ENCODE measurements at places on chromosomes 1 and 21. TPM values are rescaled to one million over a fixed set of nuclear protein-coding genes. Genes with fewer than 3 reads are reported as not detected.

- H3K4me1 ChIP-seq, result no peaks in the 10 kb centered on the region
- no peak for DNase-seq
- H3K27ac ChIP-seq, result no peak overlapping the region
- H3K36me3 ChIP-seq, result no peaks in the 10 kb centered on the region
These were observed 81.5 kb downstream of the PTGER3 start for GRCh38 chr1:70966018-70966638.

DNA sequence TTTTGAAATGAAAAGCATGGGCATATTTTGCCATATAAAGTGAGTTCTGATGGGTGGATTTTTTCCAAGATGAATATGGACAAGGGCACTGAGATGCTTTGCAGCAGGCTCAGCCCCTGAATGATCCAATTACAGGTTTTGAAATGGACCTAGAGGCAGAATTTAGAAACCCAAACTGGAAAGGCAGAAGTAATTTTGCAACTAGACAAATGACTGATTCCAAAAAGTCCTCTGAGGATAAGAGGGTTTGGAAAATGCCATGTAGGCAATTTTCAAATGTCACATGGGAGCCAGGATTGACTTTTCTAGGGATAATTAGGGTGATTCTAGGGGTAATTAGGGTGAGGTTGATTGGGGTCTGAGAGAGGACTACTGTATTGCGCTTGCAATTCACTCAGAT lies 148.9 kb upstream of the ZNF648 start:
- DNase-seq, result no peak
- H3K4me3 ChIP-seq, result no peak overlapping the region
- no peaks in the 10 kb centered on the region for H3K36me3 ChIP-seq
- H3K4me1 ChIP-seq, result no peaks in the 10 kb centered on the region
- no peaks in the 10 kb centered on the region for H3K27me3 ChIP-seq

The LCE1B gene
- not detected for total RNA-seq

The CRYAA gene
- not detected for total RNA-seq

GRCh38 chr1:88873737-88874349 lies 17.5 kb downstream of the GTF2B start:
- no peak overlapping the region for H3K4me3 ChIP-seq
- H3K36me3 ChIP-seq, result peaks cover 20% of the 10 kb centered on the region
- H3K4me1 ChIP-seq, result peaks cover 21% of the 10 kb centered on the region
- DNase-seq, result no peak
- H3K27me3 ChIP-seq, result no peaks in the 10 kb centered on the region

The KRTAP20-2 gene
- total RNA-seq, result not detected

- H3K4me3 ChIP-seq, result peak overlapping the region; percentile 43
- H3K36me3 ChIP-seq, result peaks cover 62% of the 10 kb centered on the region
- DNase-seq, result peak; percentile 36
- H3K27ac ChIP-seq, result peak overlapping the region; percentile 49
These were observed 5.9 kb downstream of the SOD1 start for GRCh38 chr21:31665397-31665796.

- H3K27me3 ChIP-seq, result no peaks in the 10 kb centered on the region
- DNase-seq, result no peak
- H3K4me3 ChIP-seq, result no peak overlapping the region
- H3K36me3 ChIP-seq, result no peaks in the 10 kb centered on the region
- H3K27ac ChIP-seq, result no peak overlapping the region
These were observed 179.3 kb downstream of the SEC16B start for GRCh38 chr1:177790566-177790965.

DNA sequence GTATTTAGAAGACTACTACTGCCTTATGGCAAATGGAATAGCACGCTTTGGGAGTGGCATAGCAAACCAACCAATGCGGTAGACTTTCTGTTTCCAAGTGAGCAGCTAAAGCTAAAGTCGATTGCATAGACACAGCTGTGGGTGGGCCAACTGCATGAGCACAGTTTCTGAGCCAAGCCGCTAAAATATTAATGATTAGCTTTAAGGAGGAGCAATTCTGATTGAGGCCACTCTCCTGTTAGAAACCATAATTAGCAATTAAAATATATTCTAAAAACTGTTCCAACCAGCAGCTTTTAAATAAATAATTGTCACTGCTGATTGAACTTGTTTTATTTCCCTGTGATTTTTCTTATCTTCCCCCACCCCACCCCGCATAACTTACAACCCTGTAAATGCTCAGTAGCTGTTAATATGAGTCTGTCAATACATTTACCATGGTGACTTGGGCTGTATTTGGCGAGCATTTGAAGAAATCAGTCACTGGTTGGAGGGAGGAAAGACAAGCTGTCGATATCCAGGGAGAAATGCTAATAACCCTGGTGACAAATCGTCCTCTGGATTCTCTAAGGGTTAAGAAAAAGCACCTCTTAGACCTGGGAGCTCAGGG lies 32.2 kb downstream of the RNF220 start:
- H3K27ac ChIP-seq, result no peak overlapping the region
- no peak overlapping the region for H3K4me3 ChIP-seq
- no peaks in the 10 kb centered on the region for H3K4me1 ChIP-seq
- peaks cover 5% of the 10 kb centered on the region for H3K27me3 ChIP-seq
- no peak for DNase-seq
- H3K36me3 ChIP-seq, result no peaks in the 10 kb centered on the region

The F11R gene
- total RNA-seq, result 18.4 TPM

GRCh38 chr1:210901981-210902770 lies 231.8 kb downstream of the KCNH1 start:
- no peak overlapping the region for H3K27ac ChIP-seq
- H3K4me1 ChIP-seq, result no peaks in the 10 kb centered on the region
- no peak overlapping the region for H3K4me3 ChIP-seq
- DNase-seq, result no peak
- no peaks in the 10 kb centered on the region for H3K36me3 ChIP-seq

The CTBS gene
- total RNA-seq, result 15.6 TPM

DNA sequence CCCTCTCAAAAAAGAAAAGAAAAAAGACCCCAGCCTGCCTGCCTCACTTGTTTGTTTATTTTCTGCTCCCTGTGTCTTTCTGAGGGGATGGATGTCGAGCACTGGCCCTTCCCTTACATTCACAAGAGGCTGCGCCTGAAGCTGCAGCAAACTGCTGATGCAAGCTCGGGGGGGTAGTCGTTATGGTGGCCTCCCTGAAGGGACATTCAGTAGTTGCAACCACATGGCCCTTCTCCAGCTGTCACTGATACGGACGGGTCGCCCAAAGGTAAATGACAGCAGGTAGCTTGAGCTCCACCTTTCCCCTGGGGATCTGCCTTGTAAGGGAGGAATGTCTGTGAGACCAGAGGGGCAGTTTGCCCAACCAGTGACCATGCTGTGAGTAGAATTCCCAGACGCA lies 17.7 kb downstream of the PLEKHM2 start:
- no peak overlapping the region for H3K27ac ChIP-seq
- peaks cover 13% of the 10 kb centered on the region for H3K4me1 ChIP-seq
- H3K27me3 ChIP-seq, result no peaks in the 10 kb centered on the region
- H3K36me3 ChIP-seq, result peaks cover 3% of the 10 kb centered on the region
- DNase-seq, result no peak

The IPO9 gene
- total RNA-seq, result 31.3 TPM

DNA sequence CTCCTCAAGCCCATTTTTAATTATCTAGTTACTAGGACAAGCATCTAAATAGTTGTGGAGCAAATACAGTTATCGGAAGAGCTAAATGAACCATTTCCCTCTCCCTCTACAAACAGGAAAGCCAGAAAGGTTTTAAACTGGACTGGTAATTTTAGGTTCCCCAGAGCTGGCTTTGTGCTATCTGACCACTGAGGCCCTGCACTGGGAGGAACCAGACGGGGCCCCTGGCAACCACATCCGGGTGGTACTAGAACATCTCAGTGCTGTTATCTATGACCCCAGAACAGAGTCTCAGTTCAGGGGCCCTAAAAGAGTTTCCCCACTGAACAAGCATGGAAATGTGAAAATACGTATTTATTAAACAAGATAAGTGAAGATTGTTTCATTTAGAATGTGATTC lies 7.7 kb upstream of the RSPH1 start:
- no peak overlapping the region for H3K27ac ChIP-seq
- no peak overlapping the region for H3K4me3 ChIP-seq
- no peaks in the 10 kb centered on the region for H3K36me3 ChIP-seq

DNA sequence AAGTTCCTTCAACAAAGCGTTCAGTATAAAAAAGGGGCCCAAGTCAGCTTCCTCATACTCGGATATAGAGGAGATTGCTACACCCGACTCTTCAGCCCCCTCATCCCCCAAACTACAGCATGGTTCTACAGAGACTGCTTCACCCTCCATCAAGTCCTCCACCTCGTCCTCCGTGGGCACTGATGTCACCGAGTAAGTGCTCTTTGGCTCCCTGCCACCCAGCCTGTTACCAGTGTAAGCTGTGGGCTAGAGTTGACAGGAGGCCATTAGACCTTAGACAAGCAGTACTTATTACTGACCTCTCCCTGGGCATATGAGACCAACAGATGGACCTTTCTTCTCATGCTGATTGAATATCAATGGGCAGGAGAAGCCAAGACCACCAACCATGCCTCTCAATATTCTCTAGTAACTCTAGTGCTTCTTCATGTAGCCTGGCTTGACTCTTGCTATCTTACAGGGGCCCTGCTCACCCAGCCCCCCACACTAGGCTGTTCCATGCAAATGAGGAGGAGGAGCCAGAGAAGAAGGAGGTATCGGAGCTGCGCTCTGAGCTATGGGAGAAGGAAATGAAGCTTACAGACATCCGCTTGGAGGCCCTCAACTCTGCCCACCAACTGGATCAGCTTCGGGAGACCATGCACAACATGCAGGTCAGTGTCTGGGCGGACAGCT lies 20.9 kb upstream of the IPO9 start:
- no peaks in the 10 kb centered on the region for H3K4me1 ChIP-seq
- H3K27me3 ChIP-seq, result no peaks in the 10 kb centered on the region
- no peak for DNase-seq
- no peaks in the 10 kb centered on the region for H3K36me3 ChIP-seq
- H3K27ac ChIP-seq, result no peak overlapping the region

DNA sequence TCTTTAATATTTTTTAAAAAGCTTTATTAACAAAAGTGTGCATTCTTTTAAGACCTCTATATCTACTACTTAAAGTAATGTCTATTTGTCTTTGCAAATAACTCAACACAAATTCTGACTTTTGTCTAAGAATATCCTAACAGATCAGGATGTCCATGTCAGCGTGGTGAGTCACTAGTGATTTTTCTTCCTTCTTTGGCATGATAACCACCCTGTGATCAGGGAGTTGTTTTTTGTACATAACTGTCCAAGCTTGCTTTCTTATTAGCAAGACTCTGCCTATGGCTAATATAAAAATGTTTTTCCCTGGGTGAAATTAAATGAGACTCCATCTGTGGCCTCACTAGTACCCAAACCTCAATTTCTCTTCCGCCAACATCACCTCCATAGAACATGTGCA lies 688.9 kb upstream of the ADGRL2 start:
- no peaks in the 10 kb centered on the region for H3K27me3 ChIP-seq
- no peaks in the 10 kb centered on the region for H3K4me1 ChIP-seq
- H3K4me3 ChIP-seq, result no peak overlapping the region
- H3K27ac ChIP-seq, result no peak overlapping the region
- H3K36me3 ChIP-seq, result no peaks in the 10 kb centered on the region
- DNase-seq, result no peak

The SPRR3 gene
- not detected for total RNA-seq

DNA sequence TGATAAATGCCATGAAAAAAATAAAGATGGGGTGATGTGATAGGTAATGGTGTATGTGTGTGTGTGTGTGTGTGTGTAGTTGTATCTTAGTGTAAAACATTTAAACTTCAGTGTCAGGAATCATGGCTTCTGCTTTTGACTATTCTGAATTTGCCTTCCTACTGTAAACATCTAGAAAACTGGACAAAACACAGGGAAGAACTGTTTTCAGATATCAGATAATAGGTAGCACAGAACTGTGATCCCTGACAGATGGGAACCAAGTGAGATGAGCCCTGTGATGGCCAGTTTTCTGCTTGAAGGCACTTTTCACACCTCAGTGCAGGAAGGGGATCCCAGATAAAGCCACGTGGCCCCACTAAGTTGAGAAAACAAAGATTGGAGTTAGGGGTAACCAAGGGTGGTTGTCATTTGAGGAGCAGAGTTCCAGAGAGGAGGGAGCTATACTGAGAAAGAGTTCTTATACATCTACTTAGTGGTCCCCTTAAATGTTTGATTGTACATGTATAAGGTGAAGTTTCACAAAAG lies 17.3 kb downstream of the DYRK1A start:
- no peak overlapping the region for H3K27ac ChIP-seq
- peaks cover 2% of the 10 kb centered on the region for H3K36me3 ChIP-seq
- H3K27me3 ChIP-seq, result no peaks in the 10 kb centered on the region
- DNase-seq, result no peak
- H3K4me3 ChIP-seq, result peak overlapping the region; percentile 48

GRCh38 chr1:246748867-246749266 lies 24.7 kb downstream of the SCCPDH start:
- DNase-seq, result no peak
- no peaks in the 10 kb centered on the region for H3K4me1 ChIP-seq
- no peak overlapping the region for H3K27ac ChIP-seq
- no peak overlapping the region for H3K4me3 ChIP-seq

The BSND gene
- not detected for total RNA-seq

DNA sequence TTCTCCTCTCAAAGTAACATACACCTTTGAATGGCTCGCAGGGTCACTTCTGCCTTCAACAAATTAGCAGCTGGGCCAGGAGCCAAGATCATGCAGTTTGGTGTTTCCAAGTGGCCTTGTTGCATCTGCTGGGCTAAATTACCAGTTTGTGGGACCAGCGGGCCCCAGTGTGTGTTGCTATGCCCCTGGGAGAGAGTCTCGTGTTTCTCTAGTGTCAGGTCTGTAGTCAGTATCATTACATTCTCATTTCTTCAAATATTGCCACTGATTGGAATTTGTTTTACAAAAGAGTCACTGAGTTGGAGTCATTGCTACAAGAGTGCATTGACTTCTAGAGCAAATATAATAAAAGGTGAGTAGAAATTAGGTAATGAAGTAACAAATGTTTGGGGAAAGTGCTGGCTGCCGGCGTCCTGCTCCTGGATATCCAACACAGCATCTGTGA lies 35.5 kb downstream of the RHOU start:
- peaks cover 3% of the 10 kb centered on the region for H3K27me3 ChIP-seq
- DNase-seq, result no peak
- no peaks in the 10 kb centered on the region for H3K36me3 ChIP-seq
- H3K27ac ChIP-seq, result no peak overlapping the region
- H3K4me3 ChIP-seq, result no peak overlapping the region
- H3K4me1 ChIP-seq, result peaks cover 1% of the 10 kb centered on the region

The APCS gene
- not detected for total RNA-seq

DNA sequence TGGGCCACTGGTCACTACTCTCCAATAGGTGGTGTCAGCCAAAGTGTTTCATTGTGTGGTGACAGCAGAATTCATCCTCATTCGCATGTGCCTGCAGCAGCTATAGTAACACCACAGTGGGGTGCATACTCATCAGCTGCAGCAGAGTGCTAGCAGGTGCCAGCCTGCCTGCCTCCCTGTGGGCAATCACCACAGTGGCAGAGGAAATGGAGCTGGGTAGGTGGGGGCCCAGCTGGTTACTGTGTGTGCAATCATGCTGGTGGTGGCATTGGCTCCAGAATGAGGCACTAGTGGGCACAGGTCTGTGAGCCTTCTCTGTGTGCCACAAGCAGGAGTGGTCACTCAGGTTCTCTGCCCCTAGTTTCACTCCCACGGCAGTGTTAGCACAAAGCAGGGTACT lies 579.2 kb downstream of the PTPRC start:
- H3K36me3 ChIP-seq, result no peaks in the 10 kb centered on the region
- no peak for DNase-seq
- no peak overlapping the region for H3K27ac ChIP-seq
- no peaks in the 10 kb centered on the region for H3K4me1 ChIP-seq
- no peaks in the 10 kb centered on the region for H3K27me3 ChIP-seq

GRCh38 chr1:7694600-7695496 lies 76.2 kb upstream of the VAMP3 start:
- H3K36me3 ChIP-seq, result no peaks in the 10 kb centered on the region
- no peak overlapping the region for H3K27ac ChIP-seq
- no peak for DNase-seq
- H3K4me1 ChIP-seq, result no peaks in the 10 kb centered on the region
- no peak overlapping the region for H3K4me3 ChIP-seq
- H3K27me3 ChIP-seq, result no peaks in the 10 kb centered on the region

The CYP4A11 gene
- not detected for total RNA-seq

All from CD4-positive, CD25-positive, alpha-beta regulatory T cell (primary cell).